H1 (cell line): ENCODE measurements at places on chromosomes 12 and 14.

- DNase-seq = no peak
Observed at GRCh38 chr12:92431146-92431545, 271.6 kb upstream of the PLEKHG7 start.

DNA sequence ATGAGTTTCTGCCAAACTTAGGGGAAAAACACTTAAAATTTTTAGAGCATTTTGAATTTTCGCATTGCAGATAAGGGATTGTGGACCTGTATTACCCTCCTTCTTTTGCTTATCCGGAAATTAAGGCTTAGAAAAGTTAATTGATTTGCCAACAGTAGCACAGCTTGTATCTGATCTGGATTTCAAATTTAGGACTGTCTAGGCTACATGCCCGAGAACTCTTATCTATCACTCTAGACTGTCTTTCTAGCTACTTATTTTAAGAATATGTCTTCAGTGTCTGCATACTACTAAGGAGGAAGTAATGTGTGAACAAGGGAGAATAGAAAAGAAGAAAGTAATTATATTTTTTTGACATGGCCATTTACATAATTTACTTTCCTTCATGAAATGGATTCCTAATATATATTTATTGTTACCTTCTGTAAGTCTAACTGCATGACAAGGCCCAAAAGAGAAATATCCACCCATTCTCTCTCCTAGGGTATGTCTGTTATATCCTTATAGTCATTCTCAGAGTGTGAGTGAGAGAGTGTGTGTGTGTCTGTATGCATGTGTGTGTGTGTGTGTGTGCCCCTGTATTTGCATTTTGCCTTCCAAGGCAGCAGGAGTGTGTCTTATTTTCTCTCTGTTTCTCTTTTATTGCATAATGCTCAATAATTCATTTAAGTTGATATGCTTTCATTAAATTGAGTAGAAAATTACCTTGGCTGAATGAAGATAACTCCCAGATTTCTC is 132.1 kb downstream of the SLC5A8 start:
- DNase-seq = no peak

DNA sequence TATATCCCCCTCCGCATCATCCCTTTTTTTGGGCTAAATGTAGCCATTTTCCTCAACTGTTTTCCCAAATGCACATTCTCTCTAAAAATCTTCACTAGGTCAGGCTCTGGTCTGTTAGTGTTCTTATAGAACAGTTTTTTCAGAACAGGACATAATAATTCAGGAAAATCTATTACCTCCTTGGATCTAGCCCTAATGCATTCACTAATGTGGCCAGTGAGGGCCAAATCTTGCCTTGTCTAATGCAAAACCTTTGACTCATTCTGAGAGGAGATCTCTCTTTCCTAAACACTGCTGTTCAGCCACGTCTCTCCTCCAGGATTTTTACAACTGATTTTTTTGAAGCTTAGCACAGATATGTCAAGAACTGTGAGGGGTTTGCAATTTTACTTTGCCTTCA is 15.5 kb downstream of the C14orf132 start:
- no peak for DNase-seq

GRCh38 chr12:60266381-60266852 is 670.6 kb downstream of the SLC16A7 start:
- DNase-seq = no peak

- no peak for DNase-seq
Observed at GRCh38 chr12:89069431-89069830, 282.9 kb downstream of the DUSP6 start.

DNA sequence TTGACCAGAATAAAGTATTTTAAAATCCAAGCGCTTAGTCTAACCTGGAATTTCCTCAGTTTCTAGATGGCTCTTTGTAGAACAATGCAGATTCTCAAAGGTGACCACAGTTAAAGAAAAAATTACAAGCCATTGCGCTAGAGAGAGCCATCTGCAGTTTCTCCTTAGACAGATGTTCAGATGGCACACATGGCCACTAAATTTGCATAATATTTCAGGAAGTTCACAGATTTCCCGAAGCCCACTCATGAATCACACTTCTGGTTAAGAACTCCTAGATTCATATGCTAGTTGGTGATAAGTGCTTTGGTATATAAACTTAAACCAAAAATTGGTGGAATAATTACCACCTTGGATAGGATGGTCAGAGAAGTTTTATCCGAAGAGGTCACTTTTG is 749 bp downstream of the AKAP3 start:
- no peak for DNase-seq

DNA sequence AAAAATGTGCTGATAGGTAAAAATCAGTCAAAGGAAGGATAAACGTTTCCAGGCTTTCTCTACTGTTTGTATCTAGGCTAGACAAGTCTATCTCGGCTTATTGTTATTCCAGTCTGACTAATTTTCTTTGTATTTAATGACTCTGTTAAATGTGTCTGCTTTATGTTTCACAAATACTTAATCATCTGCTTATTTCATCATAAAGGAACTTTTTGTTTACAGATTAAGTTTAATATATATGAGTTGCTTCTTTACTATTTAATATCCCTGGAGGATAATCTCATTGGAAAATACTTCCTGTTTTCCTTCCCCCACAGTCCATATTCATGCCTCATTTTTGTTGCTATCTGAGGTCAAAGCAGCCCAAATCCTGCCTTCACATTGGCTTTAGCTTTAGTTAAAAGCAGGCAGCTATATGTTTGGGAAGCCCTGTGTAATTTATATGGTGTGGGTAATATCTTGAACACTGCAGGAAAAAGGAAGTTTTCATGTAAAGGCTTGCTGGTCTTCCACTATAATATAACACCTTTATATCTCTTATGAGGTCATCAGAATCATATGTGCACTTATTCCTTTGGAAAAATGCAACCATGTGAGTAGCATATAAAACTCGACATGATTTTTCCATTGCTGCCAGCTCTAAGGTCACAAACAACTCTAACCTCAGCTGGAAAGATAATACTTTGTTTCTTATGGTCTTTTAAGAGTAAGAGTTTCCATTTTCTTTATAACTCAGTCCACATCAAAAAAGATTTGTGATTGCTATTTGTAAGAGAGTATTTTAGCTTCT is 76.8 kb downstream of the ALX1 start:
- DNase-seq = no peak

GRCh38 chr12:8461426-8461825 is 5.7 kb downstream of the CLEC6A start:
- no peak for DNase-seq

- DNase-seq = no peak
Observed at GRCh38 chr12:117561990-117562389, 200.6 kb upstream of the NOS1 start.

DNA sequence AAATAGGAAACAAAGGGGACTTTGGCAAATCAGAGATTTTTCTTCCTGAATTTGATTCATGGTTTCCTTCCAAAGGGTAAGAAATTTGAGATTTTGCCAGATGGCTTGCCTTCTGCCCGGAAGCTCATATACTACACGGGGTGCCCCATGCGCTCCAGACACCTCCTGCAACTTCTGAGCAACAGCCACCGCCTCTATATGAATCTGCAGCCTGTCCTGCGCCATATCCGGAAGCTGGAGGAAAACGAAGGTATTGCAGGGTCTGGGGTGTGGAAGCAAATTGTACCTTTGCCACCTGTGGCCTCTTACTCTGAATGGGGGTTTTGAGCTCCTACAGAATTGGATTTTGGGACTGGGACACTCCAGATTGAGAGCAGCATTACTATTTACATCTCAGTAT is 63.5 kb downstream of the FRMD6 start:
- no peak for DNase-seq

DNA sequence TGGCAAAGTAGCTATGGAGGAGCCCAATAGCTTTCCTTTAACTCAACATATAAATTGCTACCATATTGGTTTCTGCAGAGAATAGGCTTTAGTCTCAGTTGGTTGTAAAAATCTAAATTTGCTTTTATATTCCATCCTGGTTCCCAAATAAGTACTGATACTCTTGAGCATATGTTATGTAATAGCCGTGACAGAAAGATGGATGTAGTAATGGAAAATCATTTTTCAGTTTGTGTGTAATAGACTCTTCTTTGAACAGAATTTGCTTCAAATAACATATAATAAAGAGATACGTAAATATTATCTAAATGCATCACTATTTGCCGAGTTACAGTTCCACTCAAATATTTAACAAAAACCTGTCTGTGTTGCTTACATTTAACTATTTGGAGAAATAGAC is 271.6 kb downstream of the LRFN5 start:
- DNase-seq = no peak

GRCh38 chr14:68753690-68754089 is 39.2 kb downstream of the ZFP36L1 start:
- DNase-seq = no peak

GRCh38 chr14:35632676-35633075 is 98.7 kb downstream of the INSM2 start:
- no peak for DNase-seq

GRCh38 chr12:53496752-53497032 is 2.6 kb downstream of the MAP3K12 start:
- DNase-seq = no peak

GRCh38 chr12:1528791-1529190 is 65.6 kb downstream of the FBXL14 start:
- no peak for DNase-seq

GRCh38 chr12:3263939-3264922 is 187.1 kb downstream of the TSPAN9 start:
- DNase-seq = no peak

- DNase-seq = no peak
Observed at GRCh38 chr14:68820119-68820518, 27.3 kb upstream of the ZFP36L1 start.

GRCh38 chr12:54131641-54132280 is 57.0 kb downstream of the SMUG1 start:
- no peak for DNase-seq

GRCh38 chr12:106791531-106791930 is 17.0 kb downstream of the RIC8B start:
- no peak for DNase-seq

GRCh38 chr12:64220046-64220445 is 2.0 kb downstream of the KICS2 start:
- no peak for DNase-seq

GRCh38 chr14:63367742-63368364 is 49.1 kb upstream of the GPHB5 start:
- DNase-seq = no peak

DNA sequence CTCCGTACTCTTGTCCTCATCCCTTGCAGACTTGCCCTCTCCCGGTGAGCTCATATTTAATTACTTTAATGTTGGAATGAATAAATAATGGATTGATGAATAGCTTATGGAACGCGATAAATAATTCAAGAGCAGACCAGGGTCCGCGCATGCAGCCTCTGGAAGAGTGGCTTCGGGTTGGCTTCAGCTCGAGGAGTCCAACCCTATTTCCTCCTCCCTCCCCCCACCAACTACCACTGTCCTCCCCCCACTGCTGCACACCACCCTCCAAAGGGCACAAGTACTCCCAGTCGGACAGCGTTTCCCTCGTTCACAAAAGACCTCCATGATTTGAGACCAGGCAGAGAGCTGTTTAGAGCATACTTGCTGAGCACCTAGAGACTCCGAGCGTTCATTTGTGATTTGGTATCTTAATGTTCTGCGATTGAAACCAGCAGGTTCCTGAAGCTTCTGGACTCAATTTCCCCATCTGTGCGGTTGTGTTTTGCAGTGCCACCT is 647 bp upstream of the SIX1 start:
- DNase-seq = no peak

DNA sequence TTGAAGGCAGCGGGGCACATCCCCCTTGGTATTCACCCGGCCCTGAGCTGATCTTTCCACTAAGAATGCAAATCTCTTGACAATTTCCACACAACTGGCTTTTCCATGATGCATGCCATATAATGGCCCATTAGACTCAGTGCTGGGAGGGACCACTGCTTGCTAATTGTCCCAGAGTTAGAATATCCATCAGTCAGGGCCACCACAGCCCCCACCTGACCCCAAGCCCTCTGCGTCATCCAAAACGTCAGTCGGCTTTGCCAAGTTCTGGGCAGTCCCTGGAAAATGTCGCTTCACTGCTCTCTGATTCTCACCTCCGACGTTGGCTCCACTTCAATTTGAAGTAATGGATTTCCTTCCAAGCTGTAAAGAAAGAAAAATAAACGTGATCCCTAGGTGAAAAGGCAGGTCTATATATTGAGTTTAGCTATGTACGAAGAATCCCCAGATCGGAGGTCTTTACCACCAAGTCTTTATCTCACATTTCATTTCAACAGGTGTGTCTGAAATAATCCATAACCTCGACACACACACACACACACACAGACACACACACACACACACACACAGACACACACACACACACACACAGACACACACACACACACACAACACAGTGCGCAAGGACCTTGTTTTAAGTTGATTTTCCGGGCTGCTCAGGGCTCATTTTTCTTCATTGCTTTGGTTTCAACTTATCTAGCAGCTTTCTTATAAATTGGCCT is 165.5 kb upstream of the NOS1 start:
- no peak for DNase-seq

DNA sequence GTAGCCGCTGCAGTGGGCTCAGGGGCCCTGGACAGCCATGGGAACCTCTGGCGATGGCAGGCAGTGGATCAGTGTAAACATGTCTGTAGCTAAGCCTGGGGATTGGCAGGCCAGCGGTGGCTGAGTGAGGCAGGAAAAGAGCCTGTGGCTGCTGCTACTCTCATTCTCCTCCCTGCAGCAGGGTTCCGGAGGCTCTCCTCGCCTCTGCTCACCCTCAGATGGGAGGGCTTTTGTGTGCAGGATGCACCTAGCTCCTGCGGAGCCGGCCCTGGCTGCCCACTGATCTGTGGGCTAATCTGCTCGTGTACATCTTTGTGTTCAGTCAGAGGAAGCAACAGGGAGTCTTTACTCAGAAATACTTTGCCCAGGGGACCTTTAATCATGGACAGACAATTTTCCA is 59.5 kb downstream of the GALNT8 start:
- no peak for DNase-seq

- DNase-seq = no peak
Observed at GRCh38 chr12:100632445-100632892, 59.0 kb downstream of the GAS2L3 start.

DNA sequence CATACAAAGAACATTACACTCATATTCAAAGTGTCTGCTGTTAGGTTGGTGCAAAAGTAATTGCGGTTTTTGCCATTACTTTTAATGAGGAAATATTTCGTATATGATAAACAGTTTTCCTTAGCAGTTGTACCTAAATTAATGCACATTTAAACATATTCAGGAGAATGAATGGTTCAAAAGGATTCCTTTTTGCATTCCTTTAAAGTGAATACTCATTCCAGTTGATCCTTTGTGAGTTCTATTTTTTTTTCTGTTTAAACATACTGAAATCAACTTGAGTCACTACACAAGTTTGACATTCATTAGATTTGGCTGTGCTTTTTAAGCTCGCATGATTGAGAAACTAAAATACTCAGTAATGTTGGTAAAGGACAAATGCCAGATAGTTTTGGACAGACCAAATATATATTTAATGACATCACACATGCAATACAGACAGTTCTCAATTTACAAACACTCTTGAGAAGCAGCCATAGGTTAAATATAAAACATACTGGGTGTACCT is 13.8 kb upstream of the SLC38A2 start:
- DNase-seq = no peak

GRCh38 chr14:22432348-22432976 is 156.6 kb downstream of the DAD1 start:
- no peak for DNase-seq
